ENCODE measurements at places on chromosomes 5 and 9. TPM values are rescaled to one million over a fixed set of nuclear protein-coding genes. Genes with fewer than 3 reads are reported as not detected.

- DNase-seq = peak; percentile 78
Observed at GRCh38 chr5:143086908-143087637, 316.4 kb downstream of the NR3C1 start.

GRCh38 chr5:132799392-132799791 lies 13.7 kb upstream of the SOWAHA start:
- DNase-seq = peak; percentile 41

- DNase-seq = no peak
Observed at GRCh38 chr9:2624051-2624682, 2.6 kb downstream of the VLDLR start.

GRCh38 chr9:106072421-106072820 lies 378.1 kb downstream of the TMEM38B start:
- DNase-seq = no peak

DNA sequence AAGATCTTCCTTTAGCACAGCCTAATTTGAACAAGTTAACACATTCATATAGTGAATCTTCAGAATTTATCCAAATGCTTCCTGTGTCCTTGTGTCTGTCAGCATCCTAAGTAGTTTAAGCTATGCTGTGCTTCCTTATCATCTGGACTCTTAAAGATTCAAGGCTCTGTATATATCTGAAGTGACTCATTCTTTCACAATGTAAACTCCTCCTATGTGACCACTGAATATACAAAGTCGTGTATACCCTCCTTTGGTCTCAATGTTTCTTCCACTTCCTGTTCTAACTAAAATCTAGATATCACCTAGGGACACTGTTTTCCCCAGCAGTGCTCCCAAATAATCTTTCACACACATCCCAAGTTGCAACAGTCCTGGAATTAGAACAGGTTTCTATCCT lies 935.7 kb upstream of the NUDT12 start:
- no peak for DNase-seq

GRCh38 chr9:5500441-5501235 lies 9.7 kb upstream of the PDCD1LG2 start:
- DNase-seq = peak; percentile 20

DNA sequence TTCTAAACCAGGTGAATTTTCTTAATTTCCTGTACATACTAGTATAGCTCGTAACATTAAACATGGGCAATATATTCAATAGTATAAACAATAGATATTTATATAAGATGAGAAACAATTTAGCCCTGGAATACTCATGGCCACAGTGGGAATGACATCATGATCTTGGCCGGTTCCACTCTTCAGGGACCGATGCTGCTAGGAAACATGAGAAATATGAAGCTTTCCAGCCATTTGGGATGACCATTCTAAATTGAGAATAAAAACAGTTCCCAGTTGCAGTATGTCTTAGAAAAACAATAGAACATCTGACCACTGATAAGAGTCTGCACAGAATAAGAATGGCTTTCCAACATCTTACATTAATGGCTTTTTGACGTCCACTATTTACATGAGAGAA lies 33.3 kb upstream of the SLCO6A1 start:
- DNase-seq = no peak

DNA sequence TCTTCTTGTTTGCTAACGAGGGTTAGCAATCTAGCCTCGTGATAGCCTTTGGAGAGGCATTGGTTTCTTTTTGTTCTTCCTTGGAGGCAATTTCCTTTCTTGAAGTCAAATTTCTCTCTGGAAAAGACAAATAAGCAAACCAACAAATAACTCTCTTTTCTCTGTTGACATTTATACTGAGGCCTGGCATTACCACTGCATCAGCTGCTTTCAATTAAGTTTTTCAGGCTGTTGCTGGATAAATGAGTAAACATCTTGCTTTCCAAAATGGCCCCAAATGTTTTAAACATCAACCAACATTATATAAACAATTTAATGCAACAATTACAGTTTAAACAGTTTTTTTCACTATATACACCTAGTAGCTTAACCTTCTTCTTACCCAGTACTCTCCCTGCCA lies 264.4 kb downstream of the HTR1A start:
- DNase-seq = no peak

GRCh38 chr9:592225-592624 lies 249.3 kb upstream of the DMRT1 start:
- DNase-seq = peak; percentile 58

GRCh38 chr9:13428766-13429165 lies 149.3 kb upstream of the MPDZ start:
- no peak for DNase-seq

- DNase-seq = no peak
Observed at GRCh38 chr5:124342027-124342471, 404.4 kb downstream of the ZNF608 start.

GRCh38 chr5:143426437-143426991 lies 23.0 kb upstream of the NR3C1 start:
- no peak for DNase-seq

DNA sequence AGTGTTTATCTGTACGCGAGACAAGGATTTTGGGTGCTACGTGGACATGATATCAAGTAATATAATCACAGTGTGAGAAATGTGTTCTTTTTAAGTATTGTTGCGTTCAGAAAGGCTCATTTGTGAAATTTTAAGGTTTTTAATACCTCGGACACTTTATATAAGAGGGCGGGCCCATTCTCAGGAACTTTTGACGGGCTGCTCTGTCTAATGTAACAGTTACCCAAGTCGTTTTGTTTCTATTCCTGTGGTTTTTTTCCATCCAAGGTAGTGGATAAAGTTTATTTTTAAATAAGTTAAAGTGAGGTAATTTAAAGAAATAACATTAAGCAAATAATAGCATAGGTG lies 525 bp downstream of the SRP19 start:
- DNase-seq = no peak

- DNase-seq = no peak
Observed at GRCh38 chr5:64947801-64948200, 179.1 kb downstream of the CWC27 start.

DNA sequence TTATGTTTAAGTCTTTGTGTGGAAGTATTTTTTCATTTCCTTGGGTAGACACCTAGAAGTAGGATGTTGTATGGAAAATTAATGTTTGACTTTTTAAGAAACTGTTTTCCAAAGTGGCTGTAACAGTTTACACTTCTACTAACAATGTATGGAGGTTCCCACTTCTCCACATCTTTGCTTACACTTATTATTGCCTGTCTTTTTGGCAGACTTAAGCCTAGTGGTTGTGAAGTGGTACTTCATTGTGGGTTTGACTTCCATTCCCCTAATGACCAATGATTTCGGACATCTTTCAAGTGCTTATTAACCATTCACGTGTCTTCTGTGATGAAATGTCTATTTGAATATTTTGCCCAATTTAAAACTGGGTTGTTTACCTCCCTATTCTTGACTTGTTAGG lies 91.5 kb upstream of the CDKN2B start:
- no peak for DNase-seq

DNA sequence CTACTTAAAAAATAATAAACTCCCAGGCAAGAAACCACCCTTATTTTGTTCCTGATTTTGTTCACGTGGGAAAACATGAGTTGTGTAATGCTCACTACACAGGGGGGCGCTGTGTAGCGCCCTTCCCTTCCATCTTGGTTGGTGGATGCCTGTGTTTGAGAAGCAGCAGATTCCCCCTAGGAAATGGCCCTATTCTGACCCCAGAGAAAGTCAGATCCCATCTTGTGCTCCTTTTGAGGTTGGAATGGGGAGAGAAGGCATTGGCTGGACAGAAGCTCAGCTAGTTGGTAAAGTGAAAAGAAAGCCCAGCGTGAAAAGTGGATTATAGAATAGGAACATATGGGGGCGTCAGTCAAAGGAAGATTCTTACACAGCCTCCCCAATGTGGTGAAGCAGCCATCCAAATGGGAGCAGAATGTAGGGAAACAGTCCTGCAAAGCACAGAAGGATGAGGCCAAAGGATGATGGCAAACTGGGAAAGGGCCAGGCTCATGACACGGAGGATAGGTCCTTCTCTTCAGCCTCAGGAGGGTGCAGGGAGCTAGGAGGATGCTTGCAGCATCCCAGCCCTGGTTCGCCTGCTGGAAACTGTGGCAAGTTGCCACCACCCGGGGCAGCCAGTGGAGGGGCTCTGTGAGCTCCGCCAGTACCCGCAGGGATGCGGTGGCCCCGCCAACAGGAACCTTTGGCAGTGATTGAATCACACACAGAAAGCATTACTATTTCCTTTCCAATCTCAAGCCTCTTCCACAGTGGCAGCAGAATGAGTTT lies 314.2 kb upstream of the DAP start:
- DNase-seq = no peak

DNA sequence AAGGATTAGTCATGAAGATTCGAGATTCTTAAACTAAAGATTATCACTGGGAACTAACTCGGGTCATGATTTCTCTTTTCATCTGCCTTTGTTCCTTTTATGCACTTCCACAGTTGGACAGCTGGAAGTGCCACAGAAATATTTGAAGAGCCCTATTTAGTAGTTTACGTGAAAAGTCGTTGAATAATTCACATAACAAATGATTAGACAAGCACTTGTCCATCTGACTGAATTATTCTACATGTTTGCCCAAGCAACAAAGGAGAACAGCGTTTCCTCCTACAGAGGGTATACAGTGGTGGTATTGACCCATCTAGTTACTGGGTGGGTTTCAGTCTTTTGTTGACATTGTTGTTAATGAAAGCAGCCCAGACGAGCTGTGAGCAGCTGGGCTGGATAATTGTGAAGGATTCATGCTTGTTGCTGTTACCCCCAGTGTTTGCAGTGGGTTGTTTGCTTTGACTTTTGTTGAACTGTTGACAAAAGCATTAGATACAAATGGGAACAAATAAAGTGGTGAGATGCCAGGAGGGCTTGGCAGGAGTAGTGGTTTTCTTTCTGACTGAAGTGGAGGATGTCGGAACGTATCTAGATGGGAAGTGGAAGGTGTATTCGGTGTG lies 96.2 kb downstream of the TLE4 start:
- no peak for DNase-seq

DNA sequence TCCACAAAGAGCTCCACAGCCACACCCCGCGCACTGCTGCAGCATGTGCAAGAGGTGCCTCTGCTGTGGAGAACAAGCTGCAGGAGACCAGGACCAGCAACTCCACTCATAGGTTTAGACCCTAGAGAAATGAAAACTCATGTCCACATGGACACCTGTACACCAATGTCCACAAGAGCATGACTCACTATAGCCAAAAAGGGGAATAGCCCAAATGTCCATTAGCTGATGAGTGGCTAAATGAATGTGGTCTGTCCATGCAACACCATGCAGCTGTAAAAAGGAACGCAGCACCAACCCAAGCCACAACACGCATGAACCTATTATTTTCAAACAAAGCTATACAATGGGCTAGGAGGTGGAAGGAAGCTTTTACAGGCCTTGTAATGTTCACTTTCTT lies 18.1 kb downstream of the DYNC2I2 start:
- DNase-seq = no peak

- no peak for DNase-seq
Observed at GRCh38 chr9:124254261-124254682, 3.5 kb upstream of the NEK6 start.

GRCh38 chr5:7250611-7251010 lies 145.3 kb upstream of the ADCY2 start:
- no peak for DNase-seq

DNA sequence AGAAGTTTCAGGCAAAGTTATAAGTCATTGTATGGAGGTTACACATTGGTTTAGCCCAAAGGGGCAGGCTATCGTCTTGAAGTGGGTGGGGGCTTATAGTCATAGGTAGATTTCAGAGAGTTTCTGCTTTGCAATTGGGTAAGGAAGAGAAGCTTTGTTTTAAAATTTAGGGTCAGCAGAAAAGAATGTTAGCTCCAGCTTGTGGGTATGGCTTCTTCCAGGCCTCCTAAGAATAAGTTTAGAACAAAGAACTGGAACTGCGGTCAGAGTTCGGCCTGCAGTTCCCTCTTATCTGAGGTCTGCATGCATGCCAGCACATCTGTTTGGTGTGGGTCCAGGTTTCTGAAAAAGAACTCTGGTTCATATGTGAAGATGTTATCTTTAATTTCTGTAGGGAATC lies 96.1 kb downstream of the CYFIP2 start:
- no peak for DNase-seq

DNA sequence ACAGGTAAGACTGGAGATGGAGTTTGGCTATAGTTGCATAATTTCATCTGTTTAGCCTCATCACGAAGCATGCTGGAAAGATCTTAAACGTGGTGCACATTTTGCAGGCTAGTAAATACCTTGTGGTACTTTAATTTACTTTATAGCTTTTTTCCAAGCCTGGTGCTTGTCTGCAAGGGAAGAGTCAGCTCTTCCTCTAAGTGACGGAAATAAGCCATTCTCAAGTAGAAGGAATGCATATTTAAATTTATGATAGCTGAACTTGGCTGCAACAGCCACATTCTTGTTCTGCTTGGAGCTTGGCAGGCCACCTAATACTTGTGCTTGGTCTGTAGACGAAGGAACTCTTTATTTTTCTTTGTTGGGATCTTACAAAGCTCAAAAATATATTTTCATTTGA lies 188.0 kb upstream of the PIK3R1 start:
- DNase-seq = no peak

DNA sequence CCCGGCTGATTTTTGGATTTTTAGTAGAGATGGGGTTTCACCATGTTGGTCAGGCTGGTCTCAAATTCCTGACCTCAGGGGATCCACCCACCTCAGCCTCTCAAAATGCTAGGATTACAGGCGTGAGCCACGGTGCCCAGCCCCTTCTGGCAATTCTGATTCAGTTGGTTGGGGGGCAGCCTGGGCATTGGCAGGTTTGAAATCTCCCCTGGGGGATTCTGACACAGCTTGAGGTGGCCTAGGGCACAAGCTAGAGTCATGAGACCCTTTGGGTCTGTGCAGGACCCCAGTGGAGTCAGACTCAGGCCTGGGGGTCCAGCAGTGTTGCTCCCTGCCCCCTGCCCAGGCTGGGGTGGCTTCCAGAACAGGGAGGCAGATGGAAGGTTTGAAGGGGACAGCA lies 239.8 kb downstream of the PBX3 start:
- DNase-seq = no peak

Gene INSL6
- polyA plus RNA-seq = not detected

Gene LHX6
- polyA plus RNA-seq = 3.0 TPM

Gene LCN15
- polyA plus RNA-seq = not detected

Gene SHOC1
- 0.01 TPM for polyA plus RNA-seq

Gene PCDHA1
- polyA plus RNA-seq = 0.01 TPM

Gene BAAT
- 0.02 TPM for polyA plus RNA-seq

Gene SPINK5
- 0.09 TPM for polyA plus RNA-seq

Gene MAP3K1
- 4.3 TPM for polyA plus RNA-seq
